ENCODE measurements at places on chromosomes 6 and 20.

- DNase-seq, result no peak
These were observed 80.8 kb upstream of the FUCA2 start for GRCh38 chr6:143592335-143592734.

- no peak for DNase-seq
These were observed 3.1 kb downstream of the JAG1 start for GRCh38 chr20:10670501-10671220.

GRCh38 chr20:40683221-40683893 lies 5.7 kb downstream of the MAFB start:
- DNase-seq, result no peak

GRCh38 chr6:109772883-109773431 lies 81.9 kb downstream of the FIG4 start:
- no peak for DNase-seq

GRCh38 chr20:20697325-20697845 lies 15.1 kb downstream of the RALGAPA2 start:
- DNase-seq, result no peak

GRCh38 chr20:15146948-15147347 lies 809.5 kb upstream of the FLRT3 start:
- DNase-seq, result no peak

DNA sequence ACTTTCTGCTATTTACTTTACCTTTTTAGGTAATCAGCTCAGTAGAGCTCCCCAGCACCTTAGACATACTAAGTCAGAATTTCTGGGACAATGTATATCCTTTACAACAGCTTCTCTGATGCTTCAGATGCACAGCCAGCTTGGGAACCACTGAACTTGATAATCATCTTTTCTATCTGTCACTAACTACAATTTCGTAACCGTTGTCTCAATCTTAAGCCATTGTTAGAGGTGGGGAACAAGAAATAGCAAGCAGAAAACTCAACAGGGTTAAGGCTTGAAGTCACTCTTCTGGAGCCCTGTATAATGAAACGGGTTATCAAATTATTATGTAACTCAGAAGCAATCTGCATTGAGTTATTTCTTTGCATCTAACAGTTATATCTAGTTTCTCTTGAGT lies 47.1 kb downstream of the CD109 start:
- DNase-seq, result no peak

- DNase-seq, result no peak
These were observed 96.4 kb upstream of the CNKSR3 start for GRCh38 chr6:154606860-154607259.

DNA sequence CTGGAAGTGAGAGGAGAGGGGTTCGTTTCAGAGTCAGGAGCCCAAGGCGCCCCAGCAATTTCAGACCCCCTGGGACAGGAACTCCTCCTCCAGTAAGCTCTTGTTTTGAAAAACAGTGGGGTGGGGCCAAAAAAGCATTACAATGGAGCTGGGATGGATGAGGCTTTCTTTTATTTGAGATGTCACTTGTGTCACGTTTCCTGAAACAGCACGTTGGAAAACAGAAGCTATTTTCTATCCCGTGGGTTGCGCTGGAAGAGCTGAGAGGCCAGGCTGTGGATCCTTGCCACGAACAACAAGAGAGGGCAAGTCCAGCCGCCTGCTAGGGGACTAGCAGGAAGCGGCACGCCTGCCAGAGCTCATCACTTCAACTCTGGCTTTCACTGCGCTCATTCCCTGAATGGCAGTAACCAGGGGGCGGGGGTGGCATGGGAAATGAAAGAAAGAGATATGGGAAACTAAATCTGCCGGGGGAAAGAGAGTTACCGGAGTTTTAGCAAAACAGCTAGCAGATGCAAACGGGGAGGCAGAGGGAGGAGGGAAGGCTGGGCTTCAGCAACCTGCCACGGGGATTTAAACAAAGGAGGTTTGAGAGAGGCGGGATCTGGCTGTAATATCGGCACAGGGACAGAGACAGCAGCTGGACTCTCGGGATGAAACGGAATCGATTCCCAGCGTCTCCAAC lies 34.6 kb downstream of the GCNT2 start:
- peak; percentile 76 for DNase-seq

- DNase-seq, result no peak
These were observed 317.6 kb downstream of the PRKN start for GRCh38 chr6:162409741-162410691.

GRCh38 chr6:143529095-143529494 lies 17.6 kb upstream of the FUCA2 start:
- DNase-seq, result no peak

GRCh38 chr20:14030991-14031390 lies 35.7 kb downstream of the MACROD2 start:
- no peak for DNase-seq

GRCh38 chr6:116144605-116145004 lies 18.7 kb upstream of the COL10A1 start:
- no peak for DNase-seq

DNA sequence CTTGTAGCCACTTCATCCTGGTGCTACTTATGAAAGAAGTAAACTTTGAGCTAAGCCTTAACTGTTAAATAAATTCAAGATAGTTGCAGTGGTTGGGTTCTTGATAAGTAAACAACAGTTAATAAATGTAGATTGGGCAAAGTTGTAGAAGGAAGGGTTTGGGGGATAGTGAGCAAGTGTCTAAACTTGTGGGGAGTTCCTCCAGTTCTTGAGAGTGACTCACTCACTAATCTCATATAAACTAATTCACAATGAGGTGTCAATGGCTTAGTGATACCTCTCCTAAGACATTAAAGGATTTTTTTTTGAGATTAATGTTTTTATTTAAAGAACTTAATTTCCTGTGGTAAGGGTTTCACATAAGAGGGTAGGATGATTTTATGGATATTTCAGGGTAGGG lies 507.4 kb downstream of the BMP2 start:
- DNase-seq, result no peak

DNA sequence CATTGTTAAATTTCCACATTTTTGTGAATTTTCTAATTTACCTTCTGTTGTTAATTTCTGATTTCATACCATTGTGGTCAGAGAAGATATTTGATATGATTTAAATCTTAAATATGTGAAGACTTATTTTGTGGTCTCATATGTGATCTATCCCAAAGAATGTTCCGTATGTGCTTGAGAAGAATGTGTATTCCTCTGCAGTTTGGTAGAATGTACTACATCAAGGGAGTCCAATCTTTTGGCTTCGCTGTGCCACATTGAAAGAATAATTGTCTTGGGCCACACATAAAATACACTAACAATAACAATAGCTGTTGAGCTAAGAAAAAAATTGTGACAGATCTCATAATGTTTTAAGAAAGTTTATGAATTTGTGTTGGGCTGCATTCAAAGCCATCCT lies 176.2 kb upstream of the PRND start:
- DNase-seq, result no peak

DNA sequence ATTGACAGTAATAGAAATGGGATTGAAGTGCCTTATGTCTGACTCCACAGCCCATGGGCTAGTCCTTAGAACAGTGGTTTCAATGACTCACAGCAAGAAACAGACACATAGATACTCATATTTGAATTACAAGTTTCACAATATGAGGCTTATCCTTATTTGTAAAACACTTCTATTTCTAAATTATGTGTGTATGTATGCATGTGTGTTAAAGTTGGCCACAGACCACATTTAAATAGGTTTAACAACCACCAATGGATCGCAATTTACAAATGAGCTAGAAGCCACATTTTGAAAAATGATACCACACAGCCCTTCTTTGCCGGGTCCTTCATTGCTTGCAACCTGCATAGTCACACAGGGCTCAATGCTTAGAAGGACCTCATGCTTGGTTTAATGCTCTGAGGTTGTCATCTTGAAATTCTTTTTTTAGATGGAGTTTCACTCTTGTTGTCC lies 157.8 kb upstream of the PREP start:
- DNase-seq, result no peak

- peak; percentile 23 for DNase-seq
These were observed 7.5 kb downstream of the FBXO5 start for GRCh38 chr6:152975204-152975915.

Data from Ammon's horn (tissue), 1 donor.